ENCODE measurements at places on chromosomes 1 and 21.

GRCh38 chr1:24385160-24385940 is 28.2 kb downstream of the STPG1 start:
- DNase-seq, result peak; percentile 49

DNA sequence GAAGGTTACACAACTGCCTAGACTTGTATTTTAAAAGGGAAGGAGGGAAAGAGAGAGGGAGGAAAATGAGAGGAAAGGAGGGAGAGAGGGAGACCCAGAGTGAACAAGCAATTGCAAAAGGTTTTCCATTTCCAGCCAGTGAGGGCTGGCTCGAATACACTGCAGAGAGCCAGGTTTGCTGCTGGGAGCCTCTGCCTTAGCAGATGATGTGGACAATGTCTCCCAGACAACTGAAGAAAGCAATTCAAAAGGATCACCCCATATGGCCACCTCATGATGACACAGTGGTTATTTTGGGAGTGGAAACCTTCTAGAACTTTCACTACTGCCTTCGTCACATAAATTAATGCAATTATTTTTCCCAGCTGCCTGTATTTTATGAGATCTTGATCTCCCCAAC is 86.4 kb downstream of the BCAR3 start:
- DNase-seq, result no peak

DNA sequence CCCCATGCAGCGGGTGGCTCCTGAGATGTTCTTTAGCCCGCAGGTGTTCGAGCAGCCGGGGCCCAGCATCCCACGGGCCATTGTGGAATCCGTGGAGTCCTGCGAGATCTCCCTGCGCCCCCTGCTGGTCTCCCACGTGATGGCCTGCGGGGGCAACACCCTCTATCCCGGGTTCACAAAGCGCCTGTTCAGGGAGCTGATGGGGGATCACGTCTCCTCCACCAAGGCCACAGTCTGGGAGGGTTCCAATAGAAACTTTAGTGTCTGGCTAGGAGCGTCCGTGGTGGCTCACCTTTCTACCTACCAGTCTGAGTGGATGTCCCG is 71.0 kb downstream of the ACTL8 start:
- peak; percentile 31 for DNase-seq

DNA sequence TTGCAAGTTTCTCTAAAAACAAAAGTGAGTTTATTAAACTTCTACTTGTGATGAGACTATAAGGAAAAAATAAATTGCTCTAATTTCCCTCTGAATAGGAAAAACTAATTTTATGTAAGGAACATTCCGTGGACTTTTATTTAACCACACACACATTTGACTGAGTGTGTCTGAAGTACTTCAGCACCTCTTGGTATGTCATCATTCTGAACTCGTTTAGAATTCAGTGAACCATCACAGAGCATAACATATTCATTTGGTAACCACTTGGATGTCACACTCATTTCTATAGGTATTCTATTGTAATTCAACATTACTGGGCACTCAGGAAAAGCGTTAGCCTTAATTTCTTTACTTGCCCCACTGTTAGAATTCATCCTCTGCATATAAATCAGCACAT is 79.1 kb downstream of the RGS21 start:
- DNase-seq, result no peak

DNA sequence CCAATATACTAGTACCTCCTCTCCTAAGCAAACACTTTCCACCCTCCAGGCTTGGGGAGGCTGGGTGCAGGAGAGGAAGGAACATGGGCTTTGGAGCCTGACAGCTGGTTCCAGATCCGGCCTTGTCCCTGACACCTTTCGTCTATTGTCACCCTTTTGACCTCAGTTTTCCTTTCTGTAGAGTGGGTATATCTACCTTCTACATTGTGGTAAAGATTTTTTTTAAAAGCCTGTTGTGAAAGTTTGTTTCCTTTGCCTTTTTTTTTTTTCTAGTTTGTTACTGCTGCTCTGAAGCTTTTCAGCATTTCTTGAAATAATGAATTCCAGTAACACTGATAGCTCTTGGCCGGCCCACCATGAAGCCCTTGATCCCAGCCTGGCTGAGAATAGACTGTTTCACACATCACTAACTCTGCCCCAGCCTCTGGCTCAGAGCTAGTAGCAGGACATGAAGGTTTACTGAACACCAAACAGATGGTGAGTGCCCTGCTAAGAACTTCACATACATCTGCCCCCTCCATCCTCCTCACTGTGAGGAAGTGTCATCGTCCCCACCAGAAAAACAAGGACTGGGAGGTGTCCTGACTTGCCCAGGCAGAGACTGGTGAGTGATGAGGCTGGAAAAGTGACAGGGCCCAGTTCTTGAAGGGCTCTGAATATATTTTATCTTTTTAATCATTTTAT is 33.0 kb upstream of the ID3 start:
- DNase-seq, result peak; percentile 68

DNA sequence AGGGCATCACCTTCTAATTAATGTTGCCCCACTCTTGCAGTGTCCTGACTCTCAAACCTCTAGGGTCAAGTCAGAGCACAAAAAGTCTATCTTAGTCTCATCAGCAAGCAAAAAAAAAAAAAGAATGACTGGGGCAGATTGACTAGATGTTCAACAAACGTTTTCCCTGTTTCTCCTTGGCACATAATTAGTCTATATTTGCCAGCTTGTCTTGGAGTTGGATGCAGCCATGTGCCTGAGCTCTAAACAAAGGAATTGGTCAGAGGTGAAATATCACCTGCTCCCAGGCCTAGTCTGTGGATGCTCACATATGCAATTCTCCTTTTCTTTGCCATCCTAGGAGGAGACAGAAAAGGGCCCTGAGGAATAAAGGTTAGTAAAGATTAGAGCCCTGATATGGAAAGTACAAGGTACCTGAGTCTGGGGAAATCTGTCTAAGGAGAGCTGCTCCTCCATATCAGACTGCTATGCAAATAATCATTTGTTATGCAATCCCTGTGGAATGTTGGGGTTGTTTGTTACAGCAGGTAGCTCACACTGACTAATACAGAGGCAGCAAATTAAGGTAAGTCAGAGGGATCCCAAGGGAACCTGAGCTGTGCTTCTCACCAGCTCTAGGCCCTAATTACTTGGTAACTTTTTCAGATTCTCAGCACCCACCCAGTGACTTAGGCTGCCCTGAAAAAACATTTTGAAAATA is 130.8 kb downstream of the BRINP2 start:
- no peak for DNase-seq

GRCh38 chr1:43937179-43937865 is 3.7 kb downstream of the ARTN start:
- no peak for DNase-seq

DNA sequence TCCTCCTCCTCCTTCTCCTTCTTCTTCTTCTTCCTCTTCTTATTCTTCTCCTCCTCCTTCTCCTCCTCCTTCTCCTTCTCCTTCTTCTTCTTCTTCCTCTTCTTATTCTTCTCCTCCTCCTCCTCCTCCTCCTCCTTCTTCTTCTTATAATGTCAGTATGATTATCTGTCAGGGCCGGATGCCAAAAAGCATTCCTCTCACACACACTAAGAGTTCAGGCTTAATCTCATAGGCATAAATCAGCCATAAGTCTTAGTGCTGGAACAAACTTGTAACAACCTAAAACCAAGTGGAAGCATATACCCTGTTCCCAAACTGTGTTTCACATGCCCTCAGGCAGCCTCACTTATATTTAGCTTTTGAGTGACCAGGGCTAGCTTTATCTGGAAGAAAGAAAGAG is 240.3 kb downstream of the LMX1A start:
- DNase-seq, result no peak

- DNase-seq, result no peak
Observed at GRCh38 chr1:97920276-97920831, 480 bp downstream of the DPYD start.

GRCh38 chr1:54428837-54429518 is 22.8 kb upstream of the SSBP3 start:
- no peak for DNase-seq

GRCh38 chr1:225329041-225329440 is 98.8 kb downstream of the LBR start:
- DNase-seq, result no peak

GRCh38 chr1:42176902-42177519 is 12.5 kb upstream of the GUCA2A start:
- peak; percentile 70 for DNase-seq

DNA sequence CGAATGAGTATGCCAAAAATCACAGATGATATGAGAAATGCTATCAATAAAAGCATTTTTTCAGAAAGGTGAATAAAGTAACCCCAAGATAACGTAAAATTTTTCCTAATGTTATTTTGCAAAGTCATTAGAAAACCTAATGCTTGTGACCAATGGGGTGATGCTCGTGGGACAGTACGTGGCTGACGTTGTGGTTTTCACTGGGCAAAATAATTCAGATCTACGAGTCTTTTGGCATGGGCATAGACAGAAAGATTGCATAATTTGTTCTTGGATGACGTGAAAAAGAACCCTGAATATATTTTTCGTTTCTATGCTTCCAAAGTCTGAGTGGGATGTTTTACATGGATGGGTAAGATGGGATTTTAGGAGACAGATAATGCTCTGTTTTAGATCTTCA is 71.0 kb downstream of the PBX1 start:
- DNase-seq, result no peak

DNA sequence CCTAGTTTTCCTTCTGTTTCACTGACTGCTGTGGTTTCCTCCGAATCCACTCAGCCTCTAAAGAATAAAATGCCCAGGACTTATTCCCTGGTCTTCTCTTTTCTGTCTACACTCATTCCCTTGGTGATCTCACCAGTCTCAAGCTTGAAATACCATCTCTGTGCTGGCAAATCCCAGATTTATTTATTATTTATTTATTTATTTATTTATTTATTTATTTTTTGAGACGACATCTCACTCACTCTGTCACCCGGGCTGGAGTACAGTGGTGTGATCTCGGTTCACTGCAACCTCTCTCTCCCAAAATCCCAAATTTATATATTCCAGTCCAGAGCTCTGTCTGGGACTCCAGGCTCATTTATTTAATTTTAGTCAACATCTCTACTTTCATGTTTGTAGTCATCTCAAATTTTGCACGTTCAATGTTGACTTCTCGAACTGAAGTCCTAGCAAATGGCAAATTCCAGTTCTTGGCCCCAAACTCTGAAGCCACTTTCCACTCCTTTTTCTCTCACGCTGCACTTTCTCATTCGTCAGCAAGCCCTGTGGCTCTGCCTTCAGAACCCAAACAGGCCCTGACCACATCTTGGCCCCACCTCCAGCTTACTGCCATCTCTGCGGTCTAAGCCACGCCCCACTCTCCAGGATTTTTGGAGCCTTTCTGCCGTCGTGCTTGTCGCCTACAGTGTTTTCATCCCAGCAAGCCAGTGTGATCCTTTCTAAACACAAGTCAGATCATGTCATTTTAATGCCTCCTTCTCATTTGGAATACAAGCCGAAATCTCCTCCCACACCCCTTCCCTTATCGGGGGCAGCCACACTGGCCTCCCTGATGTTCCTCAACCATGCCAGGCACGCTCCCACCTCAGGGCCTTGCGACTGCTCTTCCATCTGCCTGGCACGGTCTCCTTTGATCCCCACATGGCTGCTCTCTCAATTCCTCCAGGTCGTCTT is 14.2 kb upstream of the TENT5B start:
- no peak for DNase-seq

- DNase-seq, result no peak
Observed at GRCh38 chr1:185063719-185064118, 18.4 kb downstream of the RNF2 start.

- peak; percentile 9 for DNase-seq
Observed at GRCh38 chr21:35190201-35190701, 141.1 kb upstream of the RUNX1 start.

- DNase-seq, result no peak
Observed at GRCh38 chr1:211082824-211083223, 51.1 kb downstream of the KCNH1 start.

GRCh38 chr1:20974951-20975350 is 187.8 kb upstream of the HP1BP3 start:
- no peak for DNase-seq

DNA sequence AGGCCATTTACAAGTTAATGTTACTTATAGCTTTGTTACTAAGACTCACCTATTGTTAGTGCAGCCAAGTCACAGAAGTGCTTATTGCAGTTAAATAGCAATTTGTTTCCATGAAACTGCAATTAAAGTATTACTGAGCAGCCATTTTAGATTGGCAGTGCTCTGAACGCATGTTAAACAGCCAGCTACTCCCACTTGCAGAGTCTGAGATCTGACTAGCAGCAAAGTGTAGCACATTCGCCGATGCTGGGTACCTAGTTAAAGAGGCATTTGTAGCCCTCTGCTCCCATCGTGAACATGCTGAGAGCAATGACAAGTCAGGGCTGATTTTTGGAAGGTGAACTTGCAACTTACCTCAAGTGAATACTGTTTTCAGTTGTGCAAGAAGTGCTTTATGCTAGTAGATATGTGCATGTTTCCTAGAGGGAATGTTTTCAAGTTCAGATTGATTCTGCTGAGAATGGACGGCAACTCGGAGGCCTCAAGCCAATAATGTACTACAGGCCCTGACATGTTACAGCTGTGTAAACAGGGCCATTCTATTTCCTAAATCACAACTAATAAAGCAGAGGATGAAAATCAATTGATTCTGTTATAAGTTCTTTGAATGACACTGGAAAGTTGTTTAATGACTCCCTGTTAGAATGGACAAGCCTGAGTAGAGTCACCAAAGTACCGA is 19.8 kb downstream of the LMO4 start:
- DNase-seq, result no peak

- DNase-seq, result no peak
Observed at GRCh38 chr1:15337656-15338402, 71.9 kb upstream of the EFHD2 start.

DNA sequence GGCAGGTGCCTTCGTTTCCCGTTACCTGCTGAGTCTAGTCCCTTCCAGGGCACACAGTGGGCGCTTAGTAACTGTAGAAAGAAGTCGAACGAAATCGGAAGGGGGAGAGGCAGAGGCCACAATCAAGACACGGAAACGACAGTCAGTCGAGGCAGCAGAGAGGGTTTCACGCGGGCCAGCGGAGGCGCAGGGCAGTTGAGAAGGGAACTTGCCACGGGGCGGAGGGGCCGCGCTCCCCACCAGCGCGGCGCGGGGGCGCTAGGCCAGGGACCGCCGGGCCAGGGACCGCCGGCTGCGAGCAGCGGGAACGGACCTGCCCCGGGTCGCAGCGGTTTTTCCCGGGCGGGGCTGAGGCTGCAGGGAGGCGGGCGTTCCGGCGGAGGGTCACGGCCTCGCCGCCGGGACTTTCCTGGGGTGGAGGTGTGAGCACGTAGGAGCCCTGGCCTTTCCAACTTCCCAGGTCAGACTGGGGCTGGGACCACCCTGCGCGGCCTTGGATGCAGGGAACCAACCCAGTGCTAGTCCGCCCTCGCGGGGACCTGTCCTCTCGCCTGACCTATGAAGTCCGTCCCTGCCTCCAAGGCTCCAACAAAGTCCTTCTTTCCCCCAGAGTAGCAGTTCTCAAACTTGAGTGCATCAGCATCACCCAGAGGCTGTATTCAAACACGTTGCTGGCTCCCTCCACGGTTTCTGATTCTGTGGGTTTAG is 150.1 kb upstream of the FGGY start:
- DNase-seq, result peak; percentile 78

GRCh38 chr1:28229089-28229488 is 3.7 kb downstream of the DNAJC8 start:
- DNase-seq, result no peak

Measured in GM12865 (cell line).